ENCODE measurements at places on chromosomes 12 and 14.

DNA sequence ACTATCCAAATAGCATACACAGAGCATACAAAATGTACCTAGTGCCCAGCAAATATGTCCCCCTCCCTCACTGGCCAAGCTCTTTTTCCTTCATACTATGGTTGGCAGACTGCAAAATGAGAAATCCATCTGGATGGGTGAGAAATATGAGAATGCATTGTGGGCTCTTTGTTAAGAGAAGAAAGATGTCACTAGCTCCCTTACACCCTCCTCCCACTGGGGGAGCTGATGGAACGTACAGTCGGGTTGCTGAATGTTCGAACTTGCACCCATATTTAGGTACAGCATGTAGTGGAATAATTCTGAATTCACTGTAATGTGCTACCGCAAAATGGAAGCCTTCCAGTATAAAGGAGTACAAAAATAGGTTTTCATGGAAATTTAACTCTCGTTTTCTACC is 377.4 kb downstream of the GRIN2B start:
- no peak for DNase-seq

GRCh38 chr12:112664569-112664968 is 127.0 kb upstream of the RPH3A start:
- DNase-seq = no peak

- no peak for DNase-seq
Observed at GRCh38 chr12:46160101-46160980, 108.5 kb downstream of the SLC38A1 start.

GRCh38 chr14:76375484-76375883 is 453 bp upstream of the ESRRB start:
- no peak for DNase-seq

DNA sequence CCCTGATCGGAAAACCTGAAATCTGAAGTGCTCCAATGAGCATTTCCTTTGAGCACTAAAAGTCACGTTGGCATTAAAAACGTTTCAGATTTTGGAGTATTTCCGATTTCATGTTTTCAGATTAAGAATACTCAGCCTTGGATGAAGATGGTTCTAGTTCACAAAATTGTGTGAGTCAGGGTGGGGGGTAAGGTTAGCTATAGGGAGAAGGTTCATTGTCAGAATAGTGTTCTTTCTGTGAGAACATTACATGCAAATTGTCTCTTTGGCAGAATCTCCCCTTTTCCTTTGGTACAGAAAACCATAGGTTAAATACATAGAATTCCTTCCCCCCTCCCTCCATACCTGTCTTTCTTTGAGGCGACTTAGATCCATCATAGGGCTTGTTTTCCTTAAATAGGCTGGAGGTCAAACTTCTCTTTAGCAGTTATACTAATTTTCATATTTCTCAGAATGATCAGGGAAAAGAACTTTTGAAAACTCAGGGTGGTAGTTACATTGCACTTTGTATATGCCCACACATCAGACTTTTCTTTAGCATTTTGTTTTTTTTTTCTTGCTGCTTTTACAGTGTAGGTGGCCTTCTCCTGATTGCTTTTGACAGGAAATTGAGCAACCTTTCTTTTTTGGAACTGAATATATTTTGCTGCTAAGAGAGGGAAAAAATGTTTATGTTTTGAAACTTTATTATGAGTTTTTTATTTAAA is 503.5 kb downstream of the PCNX1 start:
- DNase-seq = no peak

DNA sequence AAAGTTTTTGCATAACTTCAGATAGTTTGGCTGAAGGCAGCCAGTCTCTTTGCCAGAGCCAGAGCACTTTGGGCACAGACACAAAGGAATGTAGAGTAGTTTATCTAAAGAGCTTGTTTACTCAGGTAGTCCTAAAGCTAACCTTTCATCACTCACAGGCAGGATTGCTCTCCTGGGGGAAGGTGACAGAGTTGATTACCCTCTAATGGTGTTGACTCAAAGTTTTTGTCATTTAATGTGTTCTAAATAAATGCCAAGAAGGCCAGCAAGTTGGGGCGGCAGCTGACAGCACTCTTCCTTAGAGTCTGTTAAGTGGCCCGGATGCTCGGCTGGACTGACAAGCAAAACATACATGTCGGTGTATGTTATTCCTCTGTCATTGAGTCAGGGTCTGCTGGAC is 9.3 kb upstream of the TAS2R46 start:
- no peak for DNase-seq

DNA sequence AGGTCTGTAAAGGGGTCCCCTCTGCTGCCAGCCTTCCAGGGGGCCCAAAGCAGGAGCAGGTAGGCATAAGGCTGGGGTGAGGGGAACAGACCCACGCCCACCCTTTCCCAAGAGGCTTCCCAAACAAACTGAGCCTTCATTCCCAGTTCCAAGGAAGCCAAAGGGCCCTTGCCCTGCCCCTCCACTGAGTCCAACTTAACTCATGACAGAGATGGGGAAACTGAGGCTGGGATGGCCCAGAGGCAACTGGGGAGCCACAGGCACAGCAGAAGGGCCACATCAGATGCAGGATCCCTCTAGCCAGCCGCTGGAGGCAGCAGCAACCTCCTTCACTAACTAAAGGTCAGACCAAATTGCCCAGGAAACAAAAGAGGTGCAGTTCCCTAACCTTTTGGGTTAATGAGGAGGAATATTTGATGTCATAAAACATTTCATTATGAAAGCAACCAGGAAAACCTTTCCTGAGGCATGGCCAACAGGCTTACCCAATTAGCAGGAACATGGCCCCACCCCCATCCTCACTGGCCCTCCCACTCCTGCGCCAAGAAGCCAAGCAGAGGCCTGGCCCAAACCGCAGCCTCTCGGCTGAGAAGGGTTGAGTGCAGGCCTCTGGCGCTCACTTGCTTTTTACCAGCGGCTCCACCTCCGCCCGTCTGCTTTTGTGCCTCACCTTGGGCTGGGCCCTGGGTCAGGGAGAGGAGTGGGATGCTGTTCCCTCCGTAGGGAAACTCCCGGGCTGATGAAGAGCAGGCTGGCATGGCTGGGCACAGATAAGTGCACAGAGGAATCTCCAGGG is 293.5 kb upstream of the RTL1 start:
- DNase-seq = no peak

DNA sequence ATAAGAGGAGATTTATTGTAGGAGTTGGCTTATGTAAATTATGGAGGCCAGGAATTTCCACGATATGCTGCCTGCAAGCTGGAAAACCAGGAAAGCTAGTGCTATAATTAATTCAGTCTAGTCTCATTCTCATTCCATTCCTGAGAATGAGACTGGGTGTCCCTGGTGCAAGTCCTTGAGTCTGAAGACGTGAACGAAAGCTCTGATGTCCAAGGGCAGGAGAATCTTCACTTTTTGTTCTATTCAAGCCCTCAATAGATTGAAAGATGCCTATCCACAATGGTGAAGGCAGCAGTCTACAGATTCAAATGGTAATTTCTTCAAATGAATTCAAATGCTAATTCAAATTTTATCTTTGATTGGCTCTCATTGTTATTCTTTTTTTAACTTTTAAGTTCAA is 851.1 kb upstream of the MGAT4C start:
- no peak for DNase-seq

GRCh38 chr12:82955043-82955442 is 268.3 kb downstream of the TMTC2 start:
- no peak for DNase-seq

GRCh38 chr14:54737132-54737711 is 165.4 kb downstream of the GCH1 start:
- DNase-seq = peak; percentile 25

- DNase-seq = no peak
Observed at GRCh38 chr14:52046376-52046917, 22.4 kb downstream of the NID2 start.

GRCh38 chr12:130041983-130042812 is 120.1 kb upstream of the FZD10 start:
- peak; percentile 32 for DNase-seq

GRCh38 chr12:89529738-89530137 is 3.9 kb upstream of the POC1B start:
- peak; percentile 67 for DNase-seq

GRCh38 chr12:75591628-75592027 is 80.2 kb upstream of the KRR1 start:
- no peak for DNase-seq

GRCh38 chr12:27449026-27449425 is 2.5 kb downstream of the SMCO2 start:
- DNase-seq = no peak

GRCh38 chr12:50149311-50149710 is 17.9 kb downstream of the CERS5 start:
- no peak for DNase-seq

DNA sequence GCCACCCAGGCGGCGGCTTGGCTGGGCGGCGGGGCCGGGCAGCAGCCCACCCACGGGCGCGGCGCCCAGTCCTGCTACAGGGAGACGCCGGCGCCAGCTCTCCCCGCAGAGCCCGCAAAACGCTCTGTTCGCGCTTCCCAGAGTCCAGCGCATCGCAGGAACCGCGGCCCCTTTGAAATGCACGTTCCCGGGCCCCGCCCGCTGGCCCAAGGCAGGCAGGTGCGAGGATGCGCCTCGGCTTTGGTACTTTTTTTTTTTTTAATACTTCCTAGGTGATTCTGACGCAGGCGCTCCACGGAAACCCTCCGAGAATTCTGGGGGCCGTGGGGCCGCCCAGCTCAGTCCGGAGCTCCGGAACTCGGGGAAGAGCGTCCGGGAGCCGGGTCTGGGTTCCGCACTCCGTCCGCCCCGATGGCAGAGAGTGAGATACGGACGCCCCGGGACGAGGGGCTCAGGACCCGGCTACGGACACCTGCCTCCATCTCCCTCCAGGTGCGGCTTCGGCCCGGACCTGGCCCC is 483 bp downstream of the POC1B start:
- no peak for DNase-seq

DNA sequence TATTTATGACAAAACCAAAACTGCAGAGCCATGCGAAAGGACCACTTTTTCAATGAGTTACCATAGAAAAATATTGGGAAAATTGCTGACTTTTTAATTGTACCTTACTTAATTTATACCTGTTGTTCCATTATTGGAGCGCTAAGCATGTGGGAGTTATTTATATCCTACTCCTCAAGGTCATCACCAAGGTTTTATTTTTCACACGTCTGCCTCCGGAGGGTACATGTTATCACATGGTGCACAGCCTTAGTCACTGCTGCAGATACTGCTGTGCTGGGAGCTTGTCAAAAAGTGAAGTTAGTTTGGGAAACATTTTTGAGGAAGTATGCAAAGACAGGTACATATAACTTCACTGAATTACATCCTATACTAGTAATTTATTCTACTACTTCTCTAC is 1444.3 kb downstream of the AACS start:
- DNase-seq = no peak

DNA sequence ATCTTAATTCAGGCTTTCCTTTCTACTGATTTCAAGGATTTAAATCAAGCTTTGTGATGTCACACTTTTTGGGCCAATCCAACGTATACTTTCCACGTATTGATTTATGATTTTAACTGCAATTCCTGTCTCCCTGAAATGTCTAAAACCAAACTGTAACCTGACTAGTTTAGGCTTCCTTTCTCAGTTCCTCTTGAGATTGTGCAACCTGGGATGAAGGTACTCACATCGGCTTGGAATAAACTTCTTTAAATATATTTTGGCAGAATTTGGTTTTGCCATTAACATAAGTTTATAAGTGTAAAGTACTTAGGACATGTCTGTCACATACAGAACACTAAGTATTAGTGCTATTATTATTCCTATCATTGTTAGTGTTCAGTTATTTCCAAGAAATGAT is 224.6 kb downstream of the CRADD start:
- no peak for DNase-seq

- no peak for DNase-seq
Observed at GRCh38 chr14:63964113-63964512, 111.3 kb downstream of the SYNE2 start.

- DNase-seq = no peak
Observed at GRCh38 chr12:89796798-89797382, 88.3 kb upstream of the ATP2B1 start.

DNA sequence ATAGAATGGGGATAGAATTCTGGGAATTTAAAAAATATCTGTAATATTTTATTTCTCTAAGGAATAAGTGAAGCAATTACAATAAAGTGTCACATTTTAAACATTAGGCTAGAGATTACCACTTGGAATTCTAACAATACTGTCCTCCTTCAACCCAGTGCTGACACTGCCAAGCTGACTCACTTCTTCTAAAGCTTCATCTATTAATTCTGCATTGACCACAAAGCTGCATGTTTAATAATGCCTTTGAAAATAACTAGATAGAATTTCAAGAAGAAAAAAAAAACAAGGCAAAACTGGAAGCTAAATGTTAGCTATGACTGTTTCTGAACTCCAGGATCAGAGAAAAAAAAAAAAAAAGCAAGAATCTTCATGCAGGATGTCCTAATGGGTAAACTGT is 970.7 kb upstream of the FBXO33 start:
- no peak for DNase-seq

DNA sequence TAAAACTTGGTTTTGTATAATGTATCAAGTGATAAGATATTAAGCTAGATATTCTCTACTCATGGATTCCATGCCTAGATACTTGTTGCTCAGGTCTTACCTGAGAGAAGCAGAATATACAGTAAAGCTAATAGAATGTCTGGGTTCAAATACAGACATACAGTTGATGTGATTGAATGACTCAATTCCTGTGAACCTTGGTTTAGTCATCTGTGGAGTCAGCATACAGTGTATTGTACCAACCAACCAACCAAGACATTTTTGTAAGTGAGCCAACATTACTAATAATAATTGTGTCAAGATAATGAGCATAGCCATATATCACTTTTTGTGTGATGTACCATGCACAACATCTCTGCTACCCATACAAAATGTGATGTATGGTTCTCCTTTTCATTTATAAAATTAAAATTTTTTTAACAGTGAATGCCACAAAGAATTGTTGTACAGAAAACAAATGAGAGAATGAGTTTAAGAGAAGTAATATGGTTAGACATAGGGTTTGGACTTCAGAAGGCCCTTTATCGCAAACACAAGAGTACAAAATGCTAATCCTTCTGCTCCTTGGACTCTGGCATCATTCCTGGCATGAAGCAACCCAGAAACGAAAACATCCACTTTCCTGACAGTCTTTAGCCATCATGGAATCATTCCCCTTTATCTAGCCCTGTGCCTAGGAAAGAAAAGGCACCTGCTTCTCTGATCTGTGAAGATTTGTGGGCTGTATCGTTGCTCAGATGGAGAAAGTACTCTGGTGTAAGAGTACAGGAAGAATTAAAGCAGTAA is 977.2 kb upstream of the USP15 start:
- DNase-seq = no peak

DNA sequence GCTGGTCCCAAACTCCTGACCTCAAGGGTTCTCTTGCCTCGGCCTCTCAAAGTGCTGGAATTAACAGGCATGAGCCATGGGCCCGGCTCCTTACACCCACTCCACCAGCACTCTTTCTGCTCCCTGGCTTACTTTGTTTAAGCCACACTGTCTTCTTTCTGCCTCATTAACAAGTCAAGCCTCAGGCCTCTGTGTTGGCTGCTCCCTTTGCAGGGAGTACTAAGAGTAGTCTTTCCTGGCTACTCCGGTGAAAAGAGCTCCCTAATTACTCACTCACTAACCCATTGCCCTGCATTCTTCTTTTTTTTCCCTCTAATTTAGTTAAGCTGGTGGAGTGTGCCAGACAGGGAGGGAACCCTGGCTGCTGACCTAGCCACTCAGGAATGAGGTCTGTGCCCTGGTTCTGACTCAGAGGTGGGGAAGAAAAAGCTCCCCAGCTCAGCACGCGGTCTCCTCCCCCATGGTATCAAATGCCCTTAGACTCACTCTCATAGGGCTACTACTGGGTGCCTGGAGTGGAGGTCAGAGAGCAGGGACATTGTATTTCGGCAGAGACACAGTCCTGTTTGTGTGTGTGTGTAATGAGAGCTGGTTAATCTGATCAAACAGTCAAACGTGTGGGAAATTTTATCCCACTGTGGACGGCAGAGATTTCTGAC is 19.8 kb downstream of the GALNT6 start:
- DNase-seq = peak; percentile 52

- no peak for DNase-seq
Observed at GRCh38 chr12:117484901-117485300, 123.5 kb upstream of the NOS1 start.
